ENCODE measurements at places on chromosomes 4 and X. TPM values are rescaled to one million over a fixed set of nuclear protein-coding genes. Genes with fewer than 3 reads are reported as not detected.

The AMMECR1 gene
- polyA plus RNA-seq, result 19.2 TPM

DNA sequence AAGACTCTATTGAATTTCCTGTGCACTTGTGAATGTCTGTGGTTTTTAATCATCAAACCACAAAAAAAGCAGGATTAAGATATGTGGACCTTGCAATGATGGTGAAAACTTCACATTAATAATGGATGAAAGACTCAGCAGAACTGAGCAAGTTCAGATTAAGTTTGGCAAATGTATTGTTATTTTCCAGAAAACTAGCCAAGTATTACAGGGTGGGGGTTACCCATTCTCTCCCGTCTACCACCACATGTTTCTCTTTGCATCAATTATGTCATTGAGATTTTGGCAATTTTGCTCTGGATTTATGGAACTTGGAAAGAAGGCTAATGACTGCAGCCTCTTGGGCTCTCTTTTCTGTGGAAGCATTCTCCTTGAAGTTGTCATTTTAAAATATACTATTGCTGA, 577.1 kb downstream of the ANKRD50 start:
- DNase-seq, result no peak

DNA sequence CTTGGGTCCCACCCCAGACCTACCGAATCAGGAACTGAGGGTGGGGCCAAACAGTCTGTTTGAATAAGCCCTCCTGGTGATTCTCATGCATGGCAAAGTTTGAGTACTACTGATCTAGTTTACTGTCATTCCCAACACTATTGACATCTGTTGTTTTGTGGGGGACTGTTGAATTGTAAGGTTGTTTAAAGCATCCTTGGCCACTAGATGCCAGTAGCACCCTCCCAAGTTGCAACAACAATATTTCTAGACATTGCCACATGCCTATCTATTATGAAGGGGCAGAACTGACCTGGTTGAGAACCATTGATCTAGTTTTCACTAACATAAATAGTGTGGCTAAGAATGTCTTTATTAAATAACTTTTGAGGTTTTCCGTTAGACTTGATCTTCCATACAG, 15.1 kb downstream of the TAF9B start:
- no peak for DNase-seq

DNA sequence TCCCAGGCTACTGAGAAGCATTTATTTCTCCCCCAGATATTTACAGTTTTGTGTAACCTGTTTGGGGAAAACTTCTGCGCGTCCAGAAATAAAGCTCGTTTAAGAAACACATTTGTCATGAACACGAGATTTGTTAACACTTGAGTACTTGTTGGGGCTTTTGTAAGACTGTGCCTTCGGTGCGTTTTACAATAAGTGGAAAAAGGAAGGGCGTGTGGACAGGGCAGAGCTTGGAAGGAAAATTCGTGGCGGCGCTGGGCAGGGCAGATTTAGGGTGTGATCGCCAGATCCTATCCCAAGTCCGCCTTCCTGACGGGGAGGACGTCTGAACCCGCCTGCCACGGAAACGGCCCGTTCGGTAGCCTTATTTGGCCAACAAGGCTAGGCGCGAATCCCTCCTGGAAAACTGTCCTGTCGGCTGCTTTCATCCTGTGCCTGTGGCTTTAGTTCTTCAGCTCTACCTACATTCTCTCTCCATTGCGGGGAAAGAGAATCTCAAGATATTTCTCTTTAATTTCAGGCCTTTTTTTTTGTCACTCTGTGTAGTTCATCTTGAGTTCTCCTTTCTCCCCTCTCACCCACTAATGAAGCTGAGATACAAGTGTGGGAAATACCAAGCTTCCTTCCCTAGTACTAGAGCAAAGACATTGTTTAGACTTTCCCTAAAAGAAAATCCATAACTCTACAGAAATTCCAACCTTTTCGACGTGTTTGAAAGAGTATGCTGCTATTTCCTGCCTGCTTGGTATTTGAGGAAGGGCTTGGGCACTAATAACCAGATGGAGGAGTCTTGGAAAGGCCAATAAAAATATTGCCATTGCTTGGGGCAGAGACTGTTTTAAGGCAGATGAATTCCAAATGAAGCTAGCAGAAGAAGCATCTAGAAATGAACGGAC, 982 bp downstream of the PDLIM5 start:
- DNase-seq, result no peak

DNA sequence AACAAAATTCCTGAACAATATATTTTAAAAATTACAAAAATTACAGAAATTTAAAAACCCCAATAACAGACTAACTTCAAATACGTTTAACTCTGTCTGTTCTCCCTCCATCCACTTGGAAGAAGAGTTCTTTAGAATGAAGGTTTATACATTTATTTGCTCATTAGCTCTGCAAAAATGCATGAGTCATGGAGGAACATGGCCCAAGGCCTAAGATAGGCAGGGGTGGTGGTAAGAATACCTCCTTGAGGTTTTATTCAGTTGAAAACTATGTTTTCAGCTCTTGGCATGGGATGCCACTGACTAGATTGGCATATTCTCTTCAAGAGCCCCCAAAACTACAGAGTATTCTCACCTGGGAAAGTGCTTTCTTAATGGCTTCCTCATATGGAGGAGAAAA, 8.8 kb upstream of the LRRC66 start:
- DNase-seq, result no peak

DNA sequence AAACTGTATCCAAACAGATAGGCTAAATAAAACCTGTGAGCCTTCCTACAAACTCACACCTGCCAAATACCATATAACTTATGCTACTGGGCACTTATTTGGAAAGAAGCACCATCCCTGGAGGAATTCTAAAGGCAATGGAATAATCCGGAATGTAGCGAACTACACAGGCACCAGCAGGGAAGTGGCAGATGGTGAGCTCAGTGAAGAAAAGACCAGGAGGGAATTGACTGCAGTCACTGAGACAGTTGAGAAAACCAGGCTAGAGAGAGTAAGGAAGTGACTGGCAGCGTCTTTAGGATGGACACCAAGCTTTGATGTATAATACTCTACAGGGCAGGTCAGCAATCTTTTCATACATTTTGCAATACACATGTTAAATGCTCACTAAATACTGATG, 16.3 kb downstream of the NDNF start:
- DNase-seq, result no peak
